ENCODE measurements at places on chromosomes 5 and 9. TPM values are rescaled to one million over a fixed set of nuclear protein-coding genes. Genes with fewer than 3 reads are reported as not detected.

- no peak overlapping the region for H3K4me3 ChIP-seq
- no peaks in the 10 kb centered on the region for H3K27me3 ChIP-seq
- no peaks in the 10 kb centered on the region for H3K4me1 ChIP-seq
Observed at GRCh38 chr5:167908606-167909005, 382.8 kb upstream of the WWC1 start.

GRCh38 chr9:20065796-20066700 is 277.2 kb upstream of the SLC24A2 start:
- no peaks in the 10 kb centered on the region for H3K36me3 ChIP-seq
- no peak overlapping the region for H3K4me3 ChIP-seq
- H3K27me3 ChIP-seq, result no peaks in the 10 kb centered on the region

GLRX gene
- total RNA-seq, result 151 TPM

GRCh38 chr9:3525096-3525835 is 535 bp downstream of the RFX3 start:
- no peaks in the 10 kb centered on the region for H3K27me3 ChIP-seq
- no peaks in the 10 kb centered on the region for H3K36me3 ChIP-seq
- peak; percentile 63 for DNase-seq
- H3K4me3 ChIP-seq, result peak overlapping the region; percentile 94
- H3K27ac ChIP-seq, result peak overlapping the region; percentile 100
- peaks cover 30% of the 10 kb centered on the region for H3K4me1 ChIP-seq

DNA sequence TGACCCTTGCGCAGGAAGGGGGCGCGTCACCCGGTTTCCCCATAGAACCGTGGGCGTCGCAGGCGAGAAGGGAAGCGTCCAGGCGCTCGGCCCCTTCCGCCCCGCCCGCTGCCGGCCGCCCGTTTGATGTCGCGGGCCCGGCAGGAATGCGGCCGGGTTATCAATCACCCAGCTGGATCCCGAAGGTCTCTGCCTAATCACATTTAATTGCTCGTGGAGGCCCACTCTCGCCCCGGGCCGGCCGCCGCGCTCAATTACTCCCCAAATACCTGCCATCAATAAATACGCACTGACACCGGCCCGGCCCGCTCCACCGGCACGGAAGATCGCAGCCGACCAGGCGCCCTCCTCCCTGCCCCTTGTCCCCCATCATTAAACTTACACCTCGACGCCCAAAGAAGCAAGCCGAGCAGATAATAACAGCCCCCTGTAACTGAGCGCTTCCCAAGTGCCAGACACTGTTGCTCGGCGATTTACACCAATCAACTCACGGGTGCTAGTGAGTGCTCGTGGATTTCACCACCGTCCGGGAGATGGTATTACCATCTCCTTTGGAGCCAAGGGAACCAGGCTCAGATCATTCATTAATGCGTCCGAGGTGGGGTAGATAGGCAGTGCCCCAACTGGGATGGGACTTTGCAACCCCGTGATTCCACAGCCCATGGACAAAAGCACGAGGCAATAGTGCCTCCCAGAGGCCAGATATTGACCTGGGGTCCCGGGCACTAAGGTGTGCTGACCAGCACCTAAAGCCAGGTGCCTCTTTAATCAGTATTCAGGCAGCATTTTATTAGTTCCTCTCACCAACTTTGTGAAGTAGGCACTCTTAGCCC is 11.3 kb downstream of the MSX2 start:
- H3K4me1 ChIP-seq, result no peaks in the 10 kb centered on the region
- no peaks in the 10 kb centered on the region for H3K36me3 ChIP-seq
- no peak overlapping the region for H3K27ac ChIP-seq
- H3K4me3 ChIP-seq, result peak overlapping the region; percentile 11
